ENCODE measurements at places on chromosomes 7 and 10.

DNA sequence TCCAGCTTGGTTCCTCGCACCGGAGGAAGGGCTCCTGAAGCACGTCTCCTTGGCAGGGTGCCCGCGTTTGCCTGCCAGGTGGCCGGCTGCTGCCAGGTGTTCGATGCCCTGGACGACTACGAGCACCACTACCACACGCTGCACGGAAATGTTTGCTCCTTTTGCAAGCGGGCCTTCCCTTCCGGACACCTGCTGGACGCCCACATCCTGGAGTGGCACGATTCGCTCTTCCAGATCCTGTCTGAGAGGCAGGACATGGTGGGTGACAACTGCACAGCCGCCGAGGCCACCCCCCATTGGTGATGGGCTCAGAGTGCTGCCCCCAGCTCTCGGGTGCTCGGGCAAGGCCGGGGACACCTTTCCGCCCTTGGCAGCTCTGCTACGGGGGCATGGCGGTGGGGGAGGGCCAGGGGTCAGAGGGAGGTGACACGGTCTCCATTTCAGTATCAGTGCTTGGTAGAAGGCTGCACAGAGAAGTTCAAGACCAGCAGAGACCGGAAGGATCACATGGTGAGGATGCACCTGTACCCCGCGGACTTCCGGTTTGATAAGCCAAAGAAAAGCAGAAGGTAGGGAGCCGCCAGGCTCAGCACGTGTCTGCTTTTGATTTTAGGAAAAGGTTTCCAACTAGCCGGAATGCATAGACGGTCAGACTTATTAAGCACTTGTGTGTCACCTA, 1.1 kb downstream of the ZNF511 start:
- DNase-seq, result no peak

- DNase-seq, result no peak
These were observed 180.3 kb downstream of the CRPPA start for GRCh38 chr7:16241017-16241416.

DNA sequence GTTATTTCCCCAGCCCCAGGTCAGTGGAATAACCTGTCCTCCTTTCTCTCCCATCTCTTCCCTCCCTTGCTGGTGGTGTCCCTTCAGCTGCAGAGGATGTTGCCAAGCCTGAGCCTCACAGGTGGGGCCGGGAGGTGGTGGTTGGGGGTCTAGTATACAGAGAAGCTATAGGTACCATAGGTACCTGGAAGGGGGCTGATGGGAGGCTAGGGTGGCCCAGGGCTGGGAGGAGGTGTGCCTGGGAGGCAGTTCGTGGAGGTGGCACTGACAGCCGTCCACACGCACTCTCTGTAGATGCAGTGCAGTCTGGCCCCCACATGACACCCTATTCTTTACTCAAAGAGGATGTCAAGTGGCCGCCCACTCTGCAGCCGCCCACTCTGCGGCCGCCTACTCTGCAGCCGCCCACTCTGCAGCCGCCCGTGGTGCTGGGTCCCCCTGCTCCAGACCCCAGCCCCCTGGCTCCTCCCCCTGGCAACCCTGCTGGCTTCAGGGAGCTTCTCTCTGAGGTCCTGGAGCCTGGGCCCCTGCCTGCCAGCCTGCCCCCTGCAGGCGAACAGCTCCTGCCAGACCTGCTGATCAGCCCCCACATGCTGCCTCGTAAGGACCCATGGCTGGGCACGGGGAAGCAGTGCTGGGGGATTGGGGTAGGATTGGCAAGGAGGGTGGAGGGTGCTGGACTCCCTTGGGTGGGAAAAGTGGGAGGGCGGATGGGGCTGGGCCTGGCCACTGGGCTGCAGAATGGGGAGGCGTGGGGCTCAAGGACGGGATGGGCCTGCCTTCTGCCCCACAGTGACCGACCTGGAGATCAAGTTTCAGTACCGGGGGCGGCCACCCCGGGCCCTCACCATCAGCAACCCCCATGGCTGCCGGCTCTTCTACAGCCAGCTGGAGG, 9.5 kb downstream of the IRF5 start:
- no peak for DNase-seq

DNA sequence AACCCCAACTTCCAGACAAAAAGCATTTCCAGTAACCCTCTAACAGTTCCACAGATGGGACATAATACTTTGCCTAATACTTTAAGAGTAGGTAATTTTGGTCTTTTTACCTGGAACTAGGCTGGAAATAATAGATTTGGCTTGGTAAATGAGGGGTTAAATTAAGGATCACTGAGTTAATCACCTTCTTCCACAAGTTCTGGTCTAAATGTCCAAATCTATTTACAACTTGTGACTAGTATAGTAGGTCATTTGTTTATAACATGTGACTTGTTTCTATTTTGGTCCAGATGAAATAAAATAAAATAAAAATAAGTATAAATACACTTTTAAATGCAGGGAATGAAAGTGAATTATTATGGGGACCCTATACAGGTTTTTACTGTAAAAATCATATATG, 80.1 kb downstream of the PRKCQ start:
- no peak for DNase-seq

GRCh38 chr10:1155791-1156615, 99.8 kb downstream of the WDR37 start:
- DNase-seq, result no peak

DNA sequence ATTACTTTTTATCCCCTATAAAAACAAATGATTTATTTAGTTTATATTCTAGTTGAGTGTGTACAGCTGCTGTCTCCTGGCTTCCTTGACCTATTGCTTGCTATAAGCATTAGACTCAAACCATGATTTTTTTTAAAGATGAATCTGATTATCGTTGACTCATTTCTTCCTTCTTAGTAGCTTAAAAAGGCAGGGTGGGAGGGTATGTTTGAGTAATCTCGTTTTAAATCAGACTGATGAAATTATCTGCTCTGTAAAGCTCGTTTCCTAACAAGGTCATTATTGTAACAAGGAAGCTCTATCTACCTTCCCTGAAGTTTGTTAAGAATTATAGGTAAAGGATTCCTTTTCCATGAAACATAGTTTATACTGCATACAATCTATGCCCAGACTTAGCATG, 276.3 kb upstream of the KCND2 start:
- DNase-seq, result no peak

GRCh38 chr7:141354251-141354650, 197.0 kb upstream of the AGK start:
- DNase-seq, result no peak

DNA sequence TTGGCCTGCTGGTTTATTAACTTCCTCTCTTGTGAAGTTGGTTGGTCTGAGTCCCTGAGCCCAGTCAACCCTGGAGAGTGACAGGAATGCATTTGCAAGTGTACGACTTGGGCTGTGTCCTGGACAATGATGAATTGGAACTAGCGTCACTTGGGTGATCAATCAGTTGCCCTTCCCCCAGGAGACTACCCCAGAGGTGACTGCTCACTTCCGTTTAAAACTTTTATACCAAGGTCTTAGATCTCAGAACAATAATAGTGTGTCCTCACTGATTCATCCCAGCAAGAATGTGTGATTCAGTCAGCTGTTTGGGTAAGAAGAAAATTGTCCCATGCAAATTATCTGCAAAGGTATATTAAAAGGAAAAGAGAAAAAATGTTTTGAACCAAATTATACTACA, 102.9 kb upstream of the ARMC3 start:
- no peak for DNase-seq

DNA sequence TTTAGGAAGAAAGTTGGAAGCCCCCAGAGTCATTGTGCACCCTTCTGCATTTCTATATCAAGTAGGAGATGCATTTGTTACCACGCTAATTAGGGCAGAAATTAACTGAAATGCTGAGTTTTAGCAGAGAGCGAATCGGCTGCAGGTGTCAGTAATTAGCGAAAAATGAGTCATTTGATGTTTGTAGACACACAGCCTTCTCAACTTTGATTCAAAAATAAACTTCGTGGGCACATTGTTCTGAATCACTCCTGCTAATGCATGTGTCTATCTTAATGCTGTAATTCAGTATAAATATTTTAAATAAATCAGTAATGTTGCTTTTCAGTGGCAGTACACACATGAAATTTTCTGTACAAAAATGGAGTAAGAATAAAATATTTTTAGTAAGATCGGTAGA, 109.5 kb upstream of the CARD11 start:
- no peak for DNase-seq

GRCh38 chr7:48083114-48083830, 5.8 kb upstream of the UPP1 start:
- DNase-seq, result no peak

GRCh38 chr10:69456880-69457693, 5.8 kb downstream of the TSPAN15 start:
- DNase-seq, result no peak

DNA sequence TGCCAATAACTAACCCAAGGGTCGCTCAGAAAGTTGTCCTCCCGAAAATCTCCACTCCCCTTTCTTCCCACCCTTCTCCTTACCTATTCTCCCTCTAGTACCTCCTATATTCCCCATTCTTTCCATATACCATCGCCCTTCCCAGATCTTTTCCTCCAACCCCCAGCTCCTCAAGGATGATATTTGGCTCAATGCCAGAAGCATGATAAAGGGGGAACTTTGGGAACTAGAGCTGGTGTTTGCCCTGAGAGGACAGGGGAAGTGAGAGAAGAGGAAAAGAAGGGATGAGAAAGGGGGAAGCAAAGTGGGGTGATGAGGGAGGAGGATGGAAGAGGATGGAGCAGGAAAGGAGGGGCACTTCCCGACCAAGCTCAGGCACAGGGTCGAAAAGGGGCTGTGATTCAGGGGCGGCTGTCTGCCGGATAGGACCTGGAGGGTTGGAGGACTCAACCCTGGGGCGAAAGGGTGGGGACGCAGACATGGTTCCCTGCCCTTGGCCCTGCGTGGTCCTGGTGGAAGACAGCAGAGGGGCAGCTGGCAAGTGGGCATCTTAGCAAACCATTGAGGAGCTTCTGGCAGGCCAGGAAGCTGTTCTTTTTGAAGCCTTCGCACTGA, 1.8 kb downstream of the OIT3 start:
- DNase-seq, result no peak

GRCh38 chr7:100785878-100786277, 41.4 kb downstream of the EPHB4 start:
- no peak for DNase-seq

GRCh38 chr7:16471933-16472332, 6.4 kb upstream of the SOSTDC1 start:
- no peak for DNase-seq

DNA sequence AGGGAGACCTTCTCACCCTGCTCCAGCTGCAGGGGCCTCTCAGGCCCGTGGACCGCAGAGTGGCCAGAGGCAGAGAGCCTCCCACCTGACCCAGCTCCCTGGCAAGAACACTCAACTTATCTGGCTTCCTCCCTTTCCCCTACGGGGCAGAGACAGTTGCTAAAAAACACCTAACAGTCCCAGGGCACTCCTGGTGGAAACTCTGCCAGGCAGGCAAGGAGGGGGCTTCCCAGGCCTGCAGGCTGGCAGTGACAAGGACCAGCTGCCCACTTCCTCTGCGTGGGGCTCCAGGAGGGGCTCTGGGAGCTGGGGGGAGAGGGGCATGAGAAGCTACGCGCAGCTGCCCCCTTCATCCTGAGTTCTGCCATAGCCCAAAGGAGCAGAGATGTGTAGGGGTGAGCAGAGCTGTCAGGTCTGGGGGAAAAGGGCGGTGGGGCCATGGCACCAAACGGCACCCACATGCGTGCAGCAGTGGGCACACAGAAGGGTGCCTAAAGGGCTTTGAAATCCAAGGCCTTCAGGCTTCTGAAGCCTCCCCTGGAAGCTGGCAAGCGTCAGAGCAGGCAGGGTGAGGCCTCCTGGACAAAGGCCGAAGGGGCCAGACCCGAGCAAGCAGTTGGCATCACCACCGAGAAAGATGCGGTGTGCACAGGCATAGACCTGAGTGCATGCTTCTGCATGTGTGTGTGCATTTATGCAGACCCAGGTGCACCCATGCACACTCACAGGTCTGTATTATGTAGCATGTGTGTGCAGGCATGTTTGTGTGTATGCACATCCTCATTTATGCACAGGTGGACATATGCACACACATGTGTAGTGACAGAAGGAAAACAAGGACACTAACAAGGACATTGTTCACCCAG, 14.4 kb downstream of the SPOCK2 start:
- no peak for DNase-seq

DNA sequence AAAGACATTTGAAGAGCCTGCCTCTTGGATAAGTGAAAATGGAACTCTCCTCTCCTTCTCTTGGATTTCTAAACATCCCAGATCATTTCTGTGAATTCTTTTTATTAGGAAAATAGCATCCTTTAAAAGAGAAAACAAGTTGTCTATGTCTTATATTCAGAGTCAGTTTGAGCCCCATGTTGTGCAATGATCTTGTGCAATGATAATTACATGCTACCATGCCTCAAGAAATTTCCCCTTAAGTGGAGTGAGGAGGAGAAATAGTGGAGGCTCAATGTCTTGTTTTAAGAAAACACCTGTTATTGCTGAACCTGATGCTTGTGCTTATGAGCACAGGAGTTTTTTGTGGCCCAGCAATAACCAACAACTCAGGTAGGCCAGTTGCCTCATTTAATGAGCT, 103.6 kb downstream of the NPSR1 start:
- no peak for DNase-seq

- no peak for DNase-seq
These were observed 49.2 kb upstream of the SHH start for GRCh38 chr7:155861480-155861868.

DNA sequence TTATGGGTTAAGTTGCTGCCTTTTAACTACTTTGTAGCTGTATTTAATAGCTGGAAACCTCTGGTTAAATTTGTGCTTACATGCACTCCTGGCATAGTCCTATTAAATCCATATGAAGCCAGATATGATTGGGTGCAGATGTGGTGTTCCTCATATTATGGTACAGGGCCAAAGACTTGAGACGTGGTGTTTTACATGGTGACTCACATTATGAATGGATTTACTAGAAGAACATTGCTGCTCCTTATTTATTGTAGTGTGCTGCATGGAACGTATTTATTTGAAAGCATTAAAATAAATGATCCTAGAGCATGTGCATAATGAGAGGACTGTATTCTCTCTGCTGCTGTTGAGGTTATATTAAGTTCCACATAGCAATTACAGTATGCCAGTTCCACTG, 224.1 kb downstream of the SLC25A13 start:
- no peak for DNase-seq

- DNase-seq, result no peak
These were observed 5.8 kb upstream of the GGCT start for GRCh38 chr7:30510124-30511075.

- DNase-seq, result no peak
These were observed 4.7 kb upstream of the UNCX start for GRCh38 chr7:1227814-1228544.

GRCh38 chr10:7523656-7524055, 112.8 kb upstream of the SFMBT2 start:
- DNase-seq, result no peak

DNA sequence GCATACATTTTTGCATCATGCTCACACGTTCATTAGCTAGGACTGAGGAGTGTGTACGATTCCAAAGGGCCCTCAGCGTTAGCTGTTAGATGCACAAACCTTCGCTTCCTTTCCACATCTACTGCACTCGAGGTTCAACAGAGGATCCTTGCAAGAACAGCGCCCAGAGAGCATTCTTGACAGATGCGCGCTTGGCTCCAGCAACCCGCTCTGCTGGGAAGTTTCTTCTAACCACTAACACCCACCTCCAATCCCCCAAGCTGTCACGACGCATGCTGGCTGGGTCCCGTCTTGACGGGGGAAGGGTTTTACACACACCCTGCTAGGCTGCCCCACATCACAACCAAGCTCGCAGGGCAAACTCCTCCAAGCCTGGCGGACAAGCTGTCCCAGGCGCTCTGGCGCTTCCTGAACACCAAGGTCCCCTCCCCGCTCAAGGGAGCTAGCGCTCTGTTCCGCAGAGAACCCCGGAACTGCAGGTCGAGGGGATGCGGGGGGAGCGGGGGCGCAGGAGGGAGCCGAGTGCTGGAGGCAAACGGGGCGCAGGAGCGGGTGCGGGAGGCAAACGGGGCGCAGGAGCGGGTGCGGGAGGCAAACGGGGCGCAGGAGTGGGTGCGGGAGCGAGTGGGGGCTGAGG, 653 bp upstream of the ADRB1 start:
- DNase-seq, result no peak

GRCh38 chr7:22358820-22359697, 2.1 kb upstream of the RAPGEF5 start:
- no peak for DNase-seq
